ENCODE measurements at places on chromosomes 3 and 15.

DNA sequence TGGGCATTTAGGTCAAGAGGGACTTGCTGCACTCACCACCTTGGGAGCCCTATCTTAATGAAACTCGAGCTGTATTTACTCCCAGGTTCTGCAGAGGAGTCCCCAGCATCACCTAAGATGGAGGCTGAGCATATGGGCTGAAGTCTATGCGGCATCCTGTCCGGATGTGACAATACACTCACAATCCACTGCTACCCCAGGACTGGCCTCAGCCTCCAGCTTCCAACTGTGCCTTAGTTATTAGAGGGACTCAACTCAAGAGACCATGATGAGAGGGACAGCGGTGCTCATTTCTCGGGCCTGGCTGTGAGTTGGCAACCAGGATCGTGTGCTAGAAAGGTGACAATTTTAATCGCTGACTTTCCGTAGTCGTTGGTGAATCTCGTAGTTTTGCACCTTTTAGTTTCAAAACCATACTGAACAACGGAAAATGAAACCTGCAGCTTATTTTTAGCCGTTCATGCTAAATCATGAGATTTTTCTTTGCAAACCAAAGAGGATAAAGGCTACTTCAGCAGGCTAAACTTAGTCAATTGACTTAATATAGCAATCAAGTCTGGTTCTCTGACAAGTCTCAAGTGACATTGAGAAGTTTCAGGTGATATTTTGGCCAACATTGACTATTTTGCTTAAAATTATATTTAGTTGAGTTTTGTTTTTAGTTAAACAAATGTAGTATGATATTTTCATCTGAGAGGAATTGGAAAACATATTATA is 11.1 kb downstream of the ZBTB38 start:
- peak; percentile 19 for DNase-seq

GRCh38 chr3:159953325-159954085 is 35.1 kb upstream of the IL12A start:
- DNase-seq = no peak

- no peak for DNase-seq
These were observed 208.3 kb downstream of the TBC1D2B start for GRCh38 chr15:77869021-77869895.

- DNase-seq = no peak
These were observed 110.4 kb downstream of the FILIP1L start for GRCh38 chr3:100003609-100004503.

GRCh38 chr3:149288655-149289054 is 44.8 kb downstream of the TM4SF18 start:
- no peak for DNase-seq

GRCh38 chr3:179613807-179614206 is 9.2 kb downstream of the NDUFB5 start:
- no peak for DNase-seq

DNA sequence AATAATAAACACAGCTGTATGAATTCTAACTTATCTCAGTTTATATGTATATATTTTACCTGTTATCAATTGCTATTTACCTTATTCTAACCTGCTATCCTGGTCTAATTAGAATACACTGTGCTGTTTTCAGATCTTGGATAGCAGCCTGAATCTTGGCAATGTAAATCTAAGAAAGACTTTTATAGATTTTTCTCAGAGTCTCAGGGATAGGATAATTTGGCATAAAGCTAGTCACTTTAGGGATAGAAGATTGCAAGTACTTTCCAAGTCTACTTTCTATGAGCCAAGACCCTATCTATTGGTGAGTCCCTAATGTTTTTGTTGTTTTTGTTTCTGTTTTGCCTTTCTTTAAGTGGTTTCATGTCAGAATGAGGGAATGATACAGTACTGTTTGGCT is 695.7 kb downstream of the NAALADL2 start:
- DNase-seq = no peak

DNA sequence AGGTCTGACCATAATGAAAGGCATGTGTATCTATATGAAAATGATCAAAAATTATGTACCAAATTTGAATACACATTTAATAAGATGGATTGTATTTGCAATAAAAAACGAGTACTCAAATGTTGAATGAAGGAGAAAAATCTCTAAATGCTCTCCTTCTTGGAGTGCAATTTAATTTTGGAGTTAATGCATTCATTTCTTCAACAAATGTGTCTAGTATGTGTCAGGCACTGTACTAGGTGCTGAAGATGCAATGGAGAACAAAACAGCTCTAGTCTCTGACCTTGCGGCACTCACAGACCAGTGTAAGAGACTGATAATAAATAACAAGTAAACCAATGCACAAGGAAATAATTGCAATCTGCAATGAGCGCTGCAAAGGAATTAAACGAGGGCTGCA is 28.8 kb downstream of the CA12 start:
- DNase-seq = no peak

- no peak for DNase-seq
These were observed 27.9 kb downstream of the CYP8B1 start for GRCh38 chr3:42847731-42848130.

DNA sequence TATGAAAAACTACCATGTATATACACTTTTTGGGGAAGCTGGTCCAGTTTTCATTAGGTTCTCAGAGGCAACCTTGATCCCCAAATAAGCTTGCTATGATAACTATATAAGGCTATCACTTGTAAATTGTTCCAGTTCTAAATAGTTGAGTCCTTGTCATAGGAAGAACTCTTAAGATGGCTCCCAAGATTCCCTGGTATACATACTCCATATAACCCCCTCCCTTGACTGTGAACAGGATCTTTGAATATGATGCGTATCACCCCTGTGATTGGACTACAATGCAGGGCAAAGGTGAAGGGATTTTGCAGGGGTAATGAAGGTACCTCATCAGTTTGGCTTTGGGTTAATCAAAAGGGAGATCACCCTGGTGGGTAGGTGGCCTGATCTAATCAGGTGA is 48.6 kb upstream of the TRIM59 start:
- no peak for DNase-seq

DNA sequence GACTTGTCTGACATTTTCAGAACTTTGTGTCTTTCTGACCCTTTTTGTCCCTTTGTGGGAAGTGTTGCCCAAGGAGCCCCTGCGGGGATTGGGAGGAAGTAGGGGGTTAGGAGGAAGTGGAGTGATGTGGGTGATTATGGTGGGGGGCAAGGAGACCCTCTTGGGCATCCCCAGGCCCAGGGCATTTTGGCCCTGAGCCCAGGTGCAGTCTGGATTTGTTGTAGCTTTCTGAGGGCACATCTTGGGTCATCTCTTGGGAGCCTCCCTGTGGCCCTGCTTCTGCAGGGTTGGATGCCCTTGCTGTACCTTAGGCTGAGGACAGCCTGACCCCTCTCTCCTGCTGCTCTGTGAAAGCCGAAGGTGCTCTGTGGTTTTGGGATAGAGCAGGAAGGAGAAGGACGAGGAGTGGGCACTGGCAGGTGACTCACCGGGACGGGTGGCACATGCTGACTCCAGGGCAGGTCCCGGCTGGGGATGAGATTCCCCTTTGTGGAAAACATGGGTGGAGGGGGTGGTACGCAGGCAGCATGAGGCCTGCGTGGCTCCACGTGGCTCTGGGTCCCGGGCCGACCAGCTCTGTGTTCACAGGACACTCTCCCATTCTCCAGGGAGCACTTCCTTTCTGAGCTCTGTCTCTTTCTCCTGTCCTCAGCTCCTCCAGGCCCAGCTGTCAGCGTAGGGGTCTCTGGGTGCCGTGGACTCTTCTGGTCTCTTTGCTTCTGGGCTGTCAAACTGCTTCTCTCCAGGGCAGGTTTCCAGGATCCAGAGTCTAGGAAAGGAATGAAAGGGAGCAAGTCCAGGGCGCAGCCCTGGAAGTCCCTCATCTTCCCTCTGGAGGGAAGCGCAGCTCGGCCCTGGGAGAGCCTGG is 11.8 kb downstream of the CD276 start:
- DNase-seq = no peak

DNA sequence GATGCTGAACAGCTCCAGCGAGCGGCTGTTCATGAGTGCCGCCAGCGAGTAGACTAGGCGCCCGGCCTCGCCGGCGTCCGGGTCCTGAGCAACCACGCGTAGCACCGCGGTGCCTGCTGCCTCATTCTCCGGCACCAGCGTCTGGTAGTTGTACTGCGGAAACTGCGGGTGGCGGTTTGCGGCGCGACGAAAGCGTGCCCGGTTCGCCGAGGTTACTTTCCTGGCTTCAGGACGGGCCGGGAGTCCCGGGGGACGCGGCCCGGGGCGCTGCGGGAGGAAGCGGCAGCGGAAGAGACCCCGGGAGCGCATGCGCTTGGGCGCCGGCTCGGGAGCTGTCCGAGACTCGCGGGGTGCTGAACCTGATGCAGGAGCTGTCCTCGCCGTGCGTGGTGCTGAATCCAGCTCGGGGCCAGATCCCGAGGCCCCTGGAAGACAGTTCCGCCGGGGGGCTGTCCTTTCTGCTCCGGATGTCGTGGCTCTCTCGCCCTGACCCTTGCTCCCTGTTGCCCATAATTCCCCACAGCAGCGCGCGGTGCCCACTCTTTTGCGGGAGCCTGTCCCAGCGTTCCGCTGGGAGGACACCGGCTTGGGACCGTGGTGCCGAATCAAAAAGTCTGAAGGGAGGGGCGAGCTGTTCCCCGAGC is 1.1 kb downstream of the CELSR3 start:
- DNase-seq = peak; percentile 67

GRCh38 chr15:60428935-60429334 is 31.1 kb upstream of the ANXA2 start:
- DNase-seq = no peak

DNA sequence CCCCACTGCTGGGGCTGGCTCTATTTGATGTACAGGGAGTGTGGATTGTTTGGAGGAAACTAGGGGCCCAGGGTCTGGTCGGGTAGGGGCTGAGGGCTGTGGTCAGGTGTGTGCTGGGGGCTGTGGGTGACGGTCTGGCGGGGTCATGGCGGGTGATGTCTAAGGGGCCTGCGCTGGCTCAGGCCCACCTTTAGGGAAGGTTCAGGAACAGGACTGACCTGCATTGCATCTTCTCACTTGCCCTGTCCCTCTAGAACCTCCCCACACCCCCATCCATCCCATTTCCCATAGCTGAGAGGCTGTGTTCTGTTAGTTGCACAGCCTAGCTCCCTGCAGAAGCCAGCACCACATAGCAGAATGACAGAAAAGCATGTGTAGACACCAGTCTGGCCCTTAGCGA is 39.1 kb downstream of the SCN5A start:
- DNase-seq = no peak

GRCh38 chr3:69353503-69353902 is 32.4 kb downstream of the FRMD4B start:
- DNase-seq = no peak

GRCh38 chr15:79427781-79428598 is 4.1 kb upstream of the MINAR1 start:
- DNase-seq = no peak

DNA sequence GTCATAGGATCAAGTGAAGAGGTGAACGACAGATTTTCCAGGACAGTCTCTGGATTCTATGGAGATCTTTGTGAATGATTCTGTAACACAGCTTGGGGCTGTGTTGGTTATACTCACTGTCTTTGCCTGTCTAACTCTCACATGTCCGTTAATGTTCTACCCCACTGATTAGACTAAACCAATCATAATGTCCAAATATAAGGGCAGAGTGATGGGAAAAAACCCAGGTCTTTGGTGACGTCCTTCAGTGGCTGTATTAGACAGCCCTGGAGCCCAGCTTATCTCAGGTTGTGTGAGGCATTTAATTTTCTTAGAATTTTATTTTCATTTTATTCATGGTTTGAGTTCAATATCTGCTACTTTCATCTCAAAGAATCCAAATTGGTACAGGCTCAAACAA is 59.3 kb upstream of the TRA2B start:
- no peak for DNase-seq

- DNase-seq = no peak
These were observed 35.2 kb upstream of the RFTN1 start for GRCh38 chr3:16548721-16549120.

DNA sequence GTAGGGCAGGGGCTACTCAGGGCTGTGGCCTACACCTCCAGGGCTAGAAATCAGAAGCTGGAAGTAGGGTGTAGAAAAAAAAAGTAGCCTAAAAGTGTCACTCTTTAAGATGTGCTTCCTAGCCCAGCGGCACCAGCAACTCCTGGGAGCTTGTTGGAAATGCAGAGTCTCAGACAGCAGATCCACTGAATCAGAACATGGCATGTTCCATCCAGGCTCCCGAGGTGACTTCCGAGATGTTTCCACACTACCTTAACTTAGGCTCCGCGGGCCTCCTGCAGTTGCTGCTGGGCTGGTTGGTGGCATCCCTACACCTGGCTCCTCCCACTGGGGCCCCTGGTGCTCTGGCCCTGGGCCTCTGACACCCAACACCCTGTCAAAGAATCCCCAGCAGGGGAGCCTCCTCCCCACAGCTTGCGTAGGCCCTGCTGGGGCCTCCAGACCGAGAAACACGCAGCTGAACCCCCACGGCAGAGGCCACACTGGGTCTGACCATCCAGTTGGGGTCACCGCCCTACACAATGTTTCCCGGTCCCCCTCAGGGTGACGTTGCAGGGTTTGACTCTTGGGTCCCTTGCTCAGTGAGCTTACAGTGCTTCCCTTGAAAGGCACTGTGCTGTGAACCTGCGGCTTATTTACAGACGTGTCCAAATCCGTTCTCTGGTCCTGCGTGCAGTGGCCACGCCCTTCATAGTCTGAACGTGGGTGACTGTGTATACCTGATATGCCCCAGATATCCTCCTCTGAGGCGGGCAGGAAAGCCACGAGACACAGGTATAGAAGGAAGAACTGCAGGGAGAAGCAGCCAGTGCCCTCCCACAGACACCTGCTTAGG is 46.5 kb downstream of the FAM174B start:
- no peak for DNase-seq

- DNase-seq = no peak
These were observed 42.4 kb upstream of the TM4SF1 start for GRCh38 chr3:149419816-149420215.

- DNase-seq = no peak
These were observed 114.8 kb downstream of the DLG1 start for GRCh38 chr3:197183582-197183981.

- peak; percentile 92 for DNase-seq
These were observed at the start of gene TWF2 for GRCh38 chr3:52238761-52239701. TSS of gene TWF2 (minus strand) at chr3:52239158. CDS start at chr3:52239016, 142 bp downstream.

GRCh38 chr3:152531717-152532116 is 263.0 kb downstream of the MBNL1 start:
- no peak for DNase-seq

GRCh38 chr15:46442901-46443590 is 808.2 kb downstream of the SQOR start:
- no peak for DNase-seq
